ENCODE measurements at places on chromosomes 2 and 18. TPM values are rescaled to one million over a fixed set of nuclear protein-coding genes. Genes with fewer than 3 reads are reported as not detected.

FAM124B gene
- total RNA-seq: not detected

PPP1R1C gene
- total RNA-seq: not detected

LYPD1 gene
- not detected for total RNA-seq

TBR1 gene
- total RNA-seq: not detected

ITGA4 gene
- 61.6 TPM for total RNA-seq

TWIST2 gene
- total RNA-seq: not detected

ZNF236 gene
- total RNA-seq: 12.7 TPM

AMER3 gene
- not detected for total RNA-seq

FZD7 gene
- 0.65 TPM for total RNA-seq

CD8A gene
- total RNA-seq: 419 TPM

Data from activated CD8-positive, alpha-beta T cell treated with anti-CD3 and anti-CD28 coated beads for 36 hours (primary cell).